Kidney epithelial cell (primary cell): ENCODE measurements at places on chromosomes 2 and 18.

DNA sequence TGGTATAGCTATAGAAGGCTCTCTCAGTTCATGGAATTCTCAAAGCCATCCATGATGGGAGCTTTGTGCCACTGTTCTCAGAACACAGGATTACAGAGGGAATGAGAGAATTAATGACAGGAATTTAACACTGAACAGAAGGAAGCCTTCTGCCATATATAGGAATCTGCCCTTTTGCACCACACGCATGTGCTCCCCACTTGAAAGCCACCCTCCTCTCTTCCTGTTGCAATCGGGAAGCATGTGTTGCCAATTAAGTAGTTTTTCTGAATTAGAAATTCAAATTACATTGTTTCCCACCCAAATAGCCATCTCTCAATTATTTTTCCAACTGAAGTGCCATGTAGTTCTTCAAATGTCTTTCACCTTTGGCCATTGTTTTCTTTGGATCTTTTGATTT, 71.3 kb downstream of the C1D start:
- DNase-seq = no peak

GRCh38 chr18:24762511-24762910, 302.1 kb downstream of the HRH4 start:
- no peak for DNase-seq

DNA sequence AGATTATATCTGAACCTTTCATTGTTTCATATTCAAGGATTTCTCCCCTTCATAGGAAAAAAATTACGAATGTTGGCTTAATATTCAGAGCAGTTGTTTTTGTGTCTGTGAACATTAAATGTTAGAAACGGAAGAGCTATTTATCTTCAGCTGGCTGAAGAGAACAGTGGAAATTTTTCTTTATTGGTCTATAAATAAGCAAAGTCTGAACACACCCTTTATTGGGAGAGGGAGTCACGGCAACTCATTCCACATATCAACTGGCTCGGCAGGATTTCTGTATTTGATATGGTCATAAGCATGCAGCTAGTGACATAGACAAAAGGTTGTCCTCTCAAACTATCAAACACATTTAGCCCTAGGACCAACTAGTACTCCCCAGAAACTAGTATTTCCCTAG, 468.4 kb upstream of the HNRNPA3 start:
- DNase-seq = no peak

DNA sequence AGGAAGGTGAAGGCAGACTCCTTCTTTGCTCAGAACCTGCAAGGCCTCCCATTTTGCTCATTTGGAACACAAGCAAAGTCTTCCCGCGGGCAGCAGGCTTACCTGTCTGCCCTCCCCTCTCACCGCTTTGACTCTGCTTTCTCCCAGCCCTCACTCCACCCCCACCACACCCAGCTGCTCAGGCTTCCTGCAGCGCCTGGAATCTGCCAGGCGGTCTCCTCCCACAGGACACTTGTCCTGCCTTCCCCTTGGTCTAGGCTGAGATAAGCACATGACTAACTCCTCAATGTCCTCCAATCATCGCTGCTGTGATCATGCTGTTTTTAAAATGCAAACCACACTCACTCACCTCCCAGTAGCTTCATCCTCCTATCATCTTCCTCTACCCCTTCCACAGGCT, 430.0 kb downstream of the ZNF516 start:
- no peak for DNase-seq

DNA sequence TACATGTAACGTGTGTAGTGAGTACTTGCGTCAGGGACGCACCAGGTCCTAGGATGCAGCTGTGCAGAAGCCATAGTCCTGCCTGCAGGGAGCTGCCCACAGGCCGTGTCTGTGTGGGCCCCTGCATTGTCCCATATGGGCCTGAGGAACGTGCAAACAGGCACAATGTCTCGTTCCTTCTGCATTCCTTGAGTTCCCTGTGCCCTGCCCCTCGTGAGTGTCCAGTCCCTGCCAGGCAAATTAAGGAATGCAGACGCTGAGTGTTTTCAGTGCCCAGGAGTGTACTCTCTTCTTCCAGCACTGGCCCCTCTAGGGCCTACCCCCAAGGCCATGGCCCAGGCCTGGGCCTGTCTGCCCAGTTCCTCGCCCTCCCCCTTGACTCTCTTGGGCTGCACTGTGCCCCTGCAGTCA, 61.8 kb downstream of the FAM168B start:
- no peak for DNase-seq

- DNase-seq = no peak
Measured at GRCh38 chr18:42401131-42401673, 446.2 kb downstream of the PIK3C3 start.

DNA sequence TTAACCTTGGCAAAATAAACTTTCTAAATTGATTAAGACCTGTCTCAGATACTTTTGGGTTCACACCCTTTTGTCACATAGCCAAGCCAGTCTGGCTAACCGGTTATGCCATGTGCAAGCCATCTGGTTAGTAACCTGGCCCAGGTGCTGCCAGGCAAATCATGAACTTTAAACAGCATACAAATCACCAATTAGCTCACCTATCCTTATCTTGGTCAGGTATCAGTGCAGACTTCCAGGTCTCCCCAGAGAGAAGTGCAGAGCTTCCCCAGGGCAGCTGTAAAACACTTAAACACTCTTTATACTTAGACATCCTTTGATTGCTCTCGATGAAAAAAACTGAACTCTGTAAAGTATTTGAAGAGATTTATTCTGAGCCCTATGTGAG, 14.9 kb upstream of the MC5R start:
- no peak for DNase-seq

GRCh38 chr18:13268158-13269012, 49.8 kb downstream of the LDLRAD4 start:
- peak; percentile 37 for DNase-seq

DNA sequence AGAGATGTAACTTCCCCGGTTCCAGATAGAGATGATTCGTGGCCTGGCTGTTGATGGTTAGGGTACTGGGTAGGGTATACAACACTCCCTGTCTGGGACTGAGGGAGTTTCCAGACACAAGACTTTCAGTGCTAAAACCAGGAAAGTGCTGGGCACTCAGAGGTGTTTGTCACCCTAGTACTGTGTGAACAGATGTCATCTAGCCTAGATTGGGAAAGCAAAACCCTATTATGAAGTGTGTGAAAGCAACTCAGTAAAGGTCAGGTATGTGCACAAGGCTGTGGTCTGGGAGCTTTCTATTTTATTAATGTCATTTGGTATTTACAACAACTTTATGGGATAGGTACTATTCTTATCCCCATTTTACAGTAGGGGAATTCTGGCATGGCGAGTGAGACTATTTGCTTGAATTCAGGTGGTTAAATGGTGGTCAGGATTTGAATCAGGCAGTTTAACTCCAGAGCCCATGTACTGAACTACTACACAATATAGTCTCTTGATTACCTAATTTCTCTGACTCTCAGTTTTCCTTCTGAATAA, 2.6 kb downstream of the BZW1 start:
- DNase-seq = no peak

DNA sequence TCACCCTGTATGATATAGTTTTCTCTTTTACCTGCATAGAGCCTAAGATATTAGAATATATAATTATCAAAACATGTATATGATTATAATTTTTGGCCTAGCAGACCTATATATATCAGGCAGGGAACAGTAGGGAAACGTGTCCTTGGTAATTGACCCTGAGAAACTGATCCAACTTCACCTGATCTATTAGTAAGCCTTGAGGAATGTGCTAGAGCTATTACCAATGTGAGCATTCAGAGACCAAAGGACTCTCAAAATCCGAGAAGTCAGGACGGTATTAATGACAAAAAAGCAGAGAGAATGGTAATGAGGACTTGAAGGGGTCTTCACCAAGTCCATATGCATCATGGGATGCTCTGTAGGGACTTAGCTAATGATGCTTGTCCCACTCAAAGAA, 571.9 kb downstream of the CPS1 start:
- DNase-seq = no peak

DNA sequence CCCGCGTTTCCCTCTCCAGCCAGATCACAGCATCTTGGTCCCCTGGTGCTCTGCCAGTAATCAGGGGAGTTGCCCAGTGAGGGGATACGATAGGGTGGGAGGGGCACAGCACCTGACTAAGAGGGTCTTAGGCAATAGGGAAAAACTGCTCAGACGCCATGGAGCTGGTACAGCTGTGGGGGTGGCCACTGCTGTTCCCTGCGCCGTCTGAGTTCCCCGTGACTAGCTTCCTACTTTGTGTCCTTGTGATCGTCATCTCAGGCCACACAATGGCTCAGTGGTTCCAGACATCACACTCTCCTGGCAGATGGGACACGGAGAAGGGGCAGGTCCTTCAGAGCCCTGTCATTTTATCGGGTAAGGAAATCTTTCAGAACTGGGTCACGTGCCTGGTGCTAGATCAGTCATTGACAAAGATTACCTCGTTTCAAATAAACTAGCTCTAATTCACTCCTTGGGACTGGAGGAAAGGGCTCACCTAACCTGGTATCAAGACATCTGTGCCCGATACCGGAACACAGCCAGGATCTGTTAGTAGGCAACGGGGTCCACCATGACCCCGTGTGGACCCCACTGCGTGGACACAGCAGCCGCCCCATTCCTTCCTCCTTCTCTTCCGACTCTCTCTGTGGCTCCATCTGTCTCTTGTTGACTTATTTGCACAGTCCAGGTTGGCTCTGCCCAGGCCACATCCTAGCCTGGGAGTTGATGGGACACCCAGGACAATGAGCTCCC, 101.6 kb downstream of the PTGR3 start:
- DNase-seq = no peak
